ENCODE measurements at places on chromosomes 7 and 10.

DNA sequence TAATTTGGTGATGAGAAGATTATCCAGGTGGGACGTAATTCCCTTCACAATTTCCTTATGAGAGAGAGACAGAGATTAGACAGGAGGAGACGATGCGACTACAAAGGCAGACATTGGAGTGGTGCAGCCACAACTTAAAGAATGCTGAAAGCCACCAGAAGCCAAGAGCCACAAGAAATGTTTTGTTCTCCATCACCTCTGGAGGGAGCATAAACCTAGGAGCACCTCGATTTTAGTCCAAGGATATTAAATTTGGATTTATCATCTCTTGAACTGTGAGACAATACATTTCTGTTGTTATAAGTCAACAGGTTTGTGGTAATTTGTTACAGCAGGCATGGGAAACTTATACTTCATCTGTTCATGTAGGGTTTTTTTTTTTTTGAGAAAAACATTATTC is 418.9 kb downstream of the DGKB start:
- DNase-seq: no peak

GRCh38 chr7:21507627-21508343 is 35.1 kb upstream of the DNAH11 start:
- DNase-seq: peak; percentile 29

- no peak for DNase-seq
These were observed 308.3 kb downstream of the PHF14 start for GRCh38 chr7:11281953-11282352.

GRCh38 chr10:20256969-20257368 is 440.7 kb downstream of the PLXDC2 start:
- no peak for DNase-seq

- no peak for DNase-seq
These were observed 40.1 kb upstream of the SLC29A3 start for GRCh38 chr10:71278691-71279588.
